Eye (tissue), 1 donor: ENCODE measurements at places on chromosomes 13 and 19.

- DNase-seq, result peak; percentile 42
Measured at GRCh38 chr13:89925107-89925506, 1422.4 kb upstream of the MIR17HG start.

DNA sequence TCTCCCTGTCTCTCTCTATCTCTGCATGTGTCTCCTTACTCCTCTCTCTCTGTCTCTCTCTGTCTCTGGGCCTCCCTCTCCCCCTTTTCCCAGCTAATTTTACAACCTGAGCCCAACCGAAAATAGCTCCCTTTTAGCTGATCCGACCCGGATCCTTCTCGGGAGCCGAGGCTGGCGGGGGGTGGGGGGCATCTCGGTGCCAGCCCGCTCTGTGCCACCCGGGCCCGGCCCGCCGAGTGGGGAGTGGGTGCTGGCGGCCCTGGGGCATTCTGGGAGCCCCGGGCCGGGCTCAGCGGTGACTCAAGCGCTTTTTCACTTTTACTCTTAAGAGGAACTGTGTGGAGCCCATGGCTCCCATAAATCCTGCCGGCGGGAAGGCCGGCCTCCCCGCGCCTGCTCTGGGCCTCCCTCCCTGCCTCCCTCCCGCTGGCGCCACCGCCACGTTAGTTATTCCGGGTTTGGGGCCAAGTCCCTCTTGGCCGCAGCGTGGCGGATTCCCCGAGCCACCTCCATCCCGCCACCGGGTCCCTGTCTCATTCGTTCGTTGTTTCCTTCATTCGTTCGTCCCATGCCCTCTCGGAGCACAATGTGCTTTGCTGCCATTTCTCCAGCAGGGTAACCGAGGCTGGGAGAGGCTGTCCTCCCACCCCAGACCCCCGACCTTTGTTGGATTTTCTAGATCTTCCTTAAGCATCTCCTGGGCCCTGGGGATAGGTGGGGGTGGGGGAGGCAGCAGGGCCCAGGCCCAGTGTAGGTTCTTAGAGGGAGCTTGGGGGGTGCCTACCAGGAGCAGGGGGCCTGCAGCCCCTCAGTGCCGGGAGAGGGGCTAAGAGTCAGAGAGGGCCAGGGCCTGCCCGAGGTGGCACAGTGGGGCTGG is 3.2 kb downstream of the NFIC start:
- DNase-seq, result no peak

- no peak for DNase-seq
Measured at GRCh38 chr13:95209109-95209508, 92.1 kb downstream of the ABCC4 start.

DNA sequence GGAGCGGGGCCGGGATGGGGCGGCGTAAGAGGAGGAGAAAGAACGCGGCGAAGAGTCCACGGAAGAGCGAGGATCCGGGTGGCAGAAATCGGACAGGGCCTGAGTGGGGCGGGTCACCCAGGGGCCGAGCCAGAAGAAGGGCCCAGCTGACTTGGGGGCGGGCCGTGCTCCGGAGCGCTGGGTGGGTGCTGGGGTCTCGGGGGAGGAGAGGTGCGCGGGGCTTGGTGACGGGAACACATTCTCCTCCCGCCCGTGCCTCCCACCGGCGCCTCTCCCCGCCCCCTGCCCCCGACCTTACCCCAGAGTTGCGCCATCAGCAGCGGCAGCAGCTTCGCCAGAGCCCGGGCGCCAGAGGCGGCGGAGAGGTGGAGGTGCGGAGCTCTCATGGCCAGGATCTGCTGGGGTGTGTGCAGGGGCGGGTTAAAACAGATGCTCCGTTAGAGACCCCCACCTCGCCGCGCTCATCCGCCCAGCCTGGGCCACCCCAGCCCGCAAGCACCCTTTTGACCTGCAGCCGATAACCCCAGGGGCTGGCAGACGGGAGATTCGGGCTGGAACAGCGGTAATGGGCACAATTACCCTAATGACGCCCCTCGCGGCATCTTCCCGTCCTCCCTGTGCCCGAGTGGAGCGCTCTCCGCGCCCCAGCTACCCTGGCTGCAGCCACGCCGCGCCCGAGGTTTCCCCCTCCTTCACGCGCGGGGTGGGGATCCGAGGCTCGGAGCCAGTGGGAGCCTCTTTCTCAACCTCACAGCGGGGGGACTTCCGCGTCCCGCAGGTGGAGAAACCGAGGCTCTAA is 565 bp downstream of the KLK10 start:
- DNase-seq, result peak; percentile 36

DNA sequence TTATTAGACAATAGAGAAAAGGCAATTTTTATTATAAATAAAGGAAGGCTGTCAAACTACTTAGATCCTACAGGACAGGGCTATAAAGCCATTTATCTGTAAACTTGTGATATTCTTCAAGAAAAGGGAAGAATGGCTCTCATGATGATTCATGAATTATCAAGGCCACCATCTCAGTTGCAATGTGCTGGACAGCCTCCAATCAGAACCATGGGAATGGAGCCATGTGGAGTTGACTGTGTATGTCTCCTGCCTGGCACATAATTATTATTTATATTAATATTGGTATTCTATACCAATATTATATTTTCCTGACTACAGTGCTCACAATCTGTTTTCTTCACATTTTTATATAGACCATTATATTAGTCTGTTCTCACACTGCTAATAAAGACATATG is 560.5 kb upstream of the MIR17HG start:
- DNase-seq, result no peak

- DNase-seq, result no peak
Measured at GRCh38 chr19:18737337-18737953, 53.7 kb downstream of the COMP start.
